ENCODE measurements at places on chromosomes 2 and 18.

DNA sequence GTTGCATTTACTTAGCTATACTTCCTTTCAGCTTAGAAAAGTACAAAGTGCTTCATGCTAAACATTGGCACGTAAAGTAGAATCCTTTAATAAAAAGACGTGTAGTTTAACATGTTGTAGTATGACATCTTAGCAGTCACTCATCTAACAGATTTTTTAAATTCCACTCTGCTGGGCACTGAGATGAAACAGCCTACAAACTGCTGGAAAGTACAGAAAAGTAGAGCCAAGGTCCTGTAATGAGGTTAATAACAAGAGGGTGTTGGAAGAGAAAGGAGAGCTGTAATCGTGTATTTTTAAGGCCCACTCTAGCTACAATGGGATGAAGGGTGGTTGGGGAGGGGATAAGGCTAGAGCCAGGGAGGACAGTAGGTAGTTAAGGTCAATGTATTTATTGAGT, 10.7 kb downstream of the CD8A start:
- DNase-seq, result no peak

DNA sequence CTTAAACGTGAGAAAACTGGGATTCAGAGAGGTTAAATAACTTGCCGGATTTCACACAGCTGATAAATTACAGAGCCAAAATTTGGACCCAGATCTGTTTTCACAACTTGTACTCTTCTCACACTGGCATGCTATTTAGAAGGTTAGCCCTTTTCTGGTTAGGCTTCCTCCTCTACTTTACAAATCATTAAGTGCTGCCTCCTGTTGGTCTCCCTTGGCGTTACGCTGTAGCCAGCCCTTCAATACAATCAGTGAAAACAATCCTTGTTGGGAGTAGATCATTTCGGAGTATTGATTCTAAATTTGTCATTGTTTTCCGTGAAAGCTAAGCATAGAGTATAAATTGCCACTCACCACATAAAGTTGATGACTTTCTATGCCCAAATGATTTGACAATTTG, 153.5 kb downstream of the ARHGAP15 start:
- DNase-seq, result peak; percentile 54

DNA sequence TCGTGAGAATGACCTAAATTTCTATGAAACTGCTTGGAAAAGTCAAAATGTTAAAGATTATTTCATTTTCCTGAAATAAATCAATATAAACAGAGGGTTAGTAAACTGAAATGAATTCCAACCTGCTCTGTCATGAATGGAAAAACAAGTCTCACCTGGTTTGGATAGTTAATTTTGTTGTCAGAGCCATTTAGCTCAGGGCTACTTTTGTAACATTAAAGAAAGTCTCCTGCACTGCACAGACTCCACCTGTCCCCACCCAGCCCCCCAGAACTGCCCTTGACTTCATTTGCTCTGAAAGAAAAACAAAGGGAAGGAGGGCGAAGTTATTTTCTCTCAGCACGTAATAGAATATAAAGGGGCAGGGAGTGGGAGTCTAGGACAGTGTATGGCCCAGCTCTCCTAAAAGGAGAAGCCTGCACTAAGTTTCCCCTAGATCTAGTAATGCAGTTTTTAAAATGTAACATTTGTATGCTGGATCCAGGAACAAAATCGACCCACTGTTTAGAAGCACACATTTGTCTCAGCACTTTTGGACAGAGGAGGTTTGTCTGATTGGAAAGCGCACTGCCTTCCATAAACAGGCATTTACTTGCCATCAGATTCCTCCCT, 54.2 kb upstream of the ACSL3 start:
- no peak for DNase-seq

DNA sequence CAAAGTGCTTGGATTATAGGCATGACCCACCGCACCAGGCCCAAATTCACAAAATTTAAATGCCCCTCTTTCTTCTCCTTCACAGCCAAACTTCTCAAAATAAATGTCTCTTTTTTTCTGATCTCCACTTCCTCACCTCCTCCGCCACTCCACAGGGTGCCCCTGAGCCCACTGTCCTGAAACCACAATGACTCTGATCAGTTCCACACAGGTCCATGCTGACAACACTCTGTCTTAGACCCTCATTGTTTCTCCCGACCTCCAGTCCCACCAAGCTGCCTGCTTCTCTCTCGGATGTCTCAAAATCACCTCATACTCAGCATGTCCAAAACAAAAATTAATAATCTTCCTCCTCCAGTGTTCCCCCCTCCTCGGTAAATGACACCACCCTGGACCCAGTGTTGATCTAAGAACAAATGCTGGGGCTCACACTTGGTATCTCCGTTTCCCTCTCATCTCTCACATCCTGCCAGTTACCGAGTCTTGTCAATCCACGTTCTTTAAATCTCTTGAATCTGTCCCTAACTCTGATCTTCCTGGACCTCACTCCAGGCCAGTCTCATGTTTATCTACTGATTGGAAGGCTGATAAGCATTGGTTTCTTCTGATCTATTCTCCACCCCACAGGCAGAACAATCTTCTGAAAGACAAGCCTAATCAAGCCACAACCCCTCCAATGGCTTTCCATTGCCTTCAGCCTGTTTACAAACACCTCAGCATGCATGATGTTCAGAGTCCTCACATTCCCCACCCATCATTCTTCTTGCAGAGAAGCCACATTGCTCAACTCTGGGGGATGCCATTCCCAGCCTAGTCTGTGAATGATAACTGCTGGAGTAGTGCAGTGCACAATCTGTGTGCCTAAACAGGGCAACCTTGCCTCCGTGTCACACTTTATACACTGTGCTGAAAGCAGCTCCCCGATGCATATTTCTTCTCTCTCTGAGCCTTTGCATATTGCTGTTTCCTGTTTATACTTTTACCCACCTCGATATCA, 12.4 kb upstream of the ANKRD44 start:
- DNase-seq, result no peak

DNA sequence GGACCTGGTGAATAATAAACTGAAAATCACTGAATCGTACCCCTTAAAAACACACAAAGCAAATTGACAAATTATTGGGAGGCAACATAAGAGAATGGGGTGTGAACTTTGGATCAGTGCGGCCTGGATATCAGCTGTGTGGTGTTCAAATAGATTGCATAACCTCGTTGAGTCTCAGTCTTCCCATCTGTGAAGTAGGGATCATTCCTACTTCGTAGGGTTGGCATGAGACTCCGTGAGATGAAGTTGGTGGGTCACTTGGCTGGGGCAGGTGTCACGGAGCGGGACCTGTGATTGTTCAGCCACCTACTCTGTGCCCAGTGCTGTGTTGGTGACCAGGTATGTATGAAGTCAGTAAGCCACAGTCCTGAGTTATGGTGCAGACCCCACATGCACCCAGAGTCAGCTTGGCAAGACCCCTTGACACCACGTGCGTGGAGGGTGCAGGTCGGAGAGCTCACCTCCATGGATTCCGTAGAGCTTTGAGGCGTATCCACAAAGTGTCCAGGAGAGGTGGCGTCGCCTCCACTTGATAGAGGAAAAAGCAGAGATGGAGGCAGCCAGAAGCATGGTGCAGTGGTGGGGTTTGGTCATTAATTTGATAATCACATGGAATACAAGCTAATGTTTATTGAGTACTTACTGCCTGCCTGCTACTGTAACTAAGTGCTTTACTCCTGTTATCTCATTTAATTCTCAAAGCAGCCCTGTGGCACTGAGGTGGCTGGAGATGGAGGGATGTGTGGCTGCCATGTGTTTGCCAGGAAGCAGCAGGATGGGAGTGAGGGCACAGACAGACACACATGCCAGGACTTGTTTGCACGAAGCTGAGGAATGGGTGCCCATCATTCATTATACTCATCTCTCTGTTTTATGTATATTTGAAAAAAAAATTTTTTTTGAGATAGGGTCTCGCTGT, 35.8 kb downstream of the HPCAL1 start:
- DNase-seq, result no peak

GRCh38 chr18:55031576-55031975, 72.3 kb upstream of the CCDC68 start:
- DNase-seq, result no peak

GRCh38 chr2:160310118-160310828, 110.2 kb upstream of the ITGB6 start:
- DNase-seq, result no peak

DNA sequence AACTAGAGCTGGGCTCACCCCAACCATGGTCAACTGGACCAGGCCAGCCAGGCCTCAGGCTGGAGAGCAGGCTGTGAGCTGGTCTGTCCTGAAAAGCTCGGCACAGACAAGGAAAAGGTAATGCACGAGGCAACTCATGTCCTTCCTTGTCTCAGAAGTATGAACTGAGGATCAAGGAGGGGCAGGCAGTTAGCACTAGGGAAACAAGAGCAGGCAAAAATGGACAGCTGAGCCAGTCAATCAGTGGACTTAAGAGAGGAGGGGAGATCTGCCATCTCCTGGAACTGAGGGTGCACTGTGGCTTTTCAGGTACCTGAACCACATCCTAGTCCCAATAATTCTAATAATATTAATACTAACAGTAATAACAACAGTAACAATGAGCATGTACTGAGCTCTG, 20.6 kb upstream of the WIPF1 start:
- no peak for DNase-seq

- DNase-seq, result no peak
These were observed 121.2 kb upstream of the SLC35G4 start for GRCh38 chr18:11488175-11488574.

DNA sequence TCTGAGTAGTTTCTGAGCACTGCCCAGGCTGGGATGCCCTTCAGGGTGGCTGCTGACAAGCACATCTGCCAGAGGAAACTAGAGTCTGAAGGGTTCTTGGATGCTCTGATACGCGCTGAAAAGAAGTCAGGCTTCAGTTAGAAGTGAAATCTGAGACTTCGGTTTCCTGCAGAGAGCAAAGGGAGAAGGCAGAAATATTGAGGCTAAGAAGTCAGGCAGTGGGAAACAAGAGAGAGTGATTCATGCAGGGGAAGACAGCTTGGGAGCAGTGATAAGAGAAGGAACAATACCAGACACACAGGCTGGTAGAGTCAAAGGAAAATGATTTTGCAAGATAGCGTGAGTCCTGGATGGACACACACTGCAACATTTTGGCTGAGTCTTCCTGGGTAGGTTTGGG, 51.0 kb upstream of the BOD1L2 start:
- no peak for DNase-seq

DNA sequence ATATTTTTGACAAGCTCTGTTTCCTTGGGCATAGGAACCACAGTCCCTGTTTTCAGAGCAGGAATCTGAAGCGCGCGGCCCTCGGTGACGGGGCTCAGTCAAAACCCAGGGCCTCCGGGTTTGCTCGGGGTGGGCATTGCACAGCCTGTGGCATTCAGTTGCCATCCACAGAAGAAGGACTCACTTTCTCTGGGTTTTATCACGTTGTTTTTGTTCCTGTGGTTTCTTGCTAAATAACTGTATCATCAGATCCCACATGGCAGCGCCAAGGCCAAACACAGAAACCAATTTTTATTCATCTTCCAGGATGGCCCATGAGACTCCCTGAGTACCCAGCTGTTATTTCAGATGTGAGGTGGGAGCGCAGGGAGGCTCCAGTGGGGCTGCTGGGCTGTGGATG, 35.6 kb downstream of the SGPP2 start:
- DNase-seq, result no peak

- DNase-seq, result no peak
These were observed 33.2 kb downstream of the ADCY3 start for GRCh38 chr2:24886691-24887304.

- no peak for DNase-seq
These were observed 450.8 kb downstream of the DLGAP1 start for GRCh38 chr18:4004183-4004829.

DNA sequence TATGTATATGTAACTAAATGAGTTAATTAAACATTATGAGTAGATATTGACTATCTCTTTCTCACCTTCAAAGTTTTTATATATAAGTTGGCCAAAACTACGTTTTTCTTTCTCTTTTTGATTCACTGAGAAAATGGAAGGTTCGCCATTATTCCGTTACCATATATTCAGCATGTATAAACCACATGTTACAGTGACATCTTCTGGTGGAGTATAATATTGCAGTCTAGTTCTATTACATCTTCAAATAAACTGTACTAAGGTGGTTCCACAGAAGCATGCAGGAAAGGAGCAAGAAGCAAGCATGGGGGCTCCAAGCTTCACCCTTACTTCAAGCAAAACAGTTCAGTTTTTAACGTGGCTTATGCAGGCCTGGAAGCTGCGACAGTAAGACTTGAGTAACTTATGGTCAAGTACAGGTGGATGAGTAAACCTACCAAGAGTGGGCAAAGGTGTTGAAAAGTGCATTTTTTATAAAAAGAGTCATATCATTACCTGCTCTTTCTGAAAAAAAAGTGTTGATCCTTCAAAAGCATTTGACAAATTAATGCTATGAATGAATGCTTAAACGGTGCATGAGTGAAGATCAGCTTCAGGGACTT, 129.8 kb upstream of the RAB6C start:
- peak; percentile 83 for DNase-seq

DNA sequence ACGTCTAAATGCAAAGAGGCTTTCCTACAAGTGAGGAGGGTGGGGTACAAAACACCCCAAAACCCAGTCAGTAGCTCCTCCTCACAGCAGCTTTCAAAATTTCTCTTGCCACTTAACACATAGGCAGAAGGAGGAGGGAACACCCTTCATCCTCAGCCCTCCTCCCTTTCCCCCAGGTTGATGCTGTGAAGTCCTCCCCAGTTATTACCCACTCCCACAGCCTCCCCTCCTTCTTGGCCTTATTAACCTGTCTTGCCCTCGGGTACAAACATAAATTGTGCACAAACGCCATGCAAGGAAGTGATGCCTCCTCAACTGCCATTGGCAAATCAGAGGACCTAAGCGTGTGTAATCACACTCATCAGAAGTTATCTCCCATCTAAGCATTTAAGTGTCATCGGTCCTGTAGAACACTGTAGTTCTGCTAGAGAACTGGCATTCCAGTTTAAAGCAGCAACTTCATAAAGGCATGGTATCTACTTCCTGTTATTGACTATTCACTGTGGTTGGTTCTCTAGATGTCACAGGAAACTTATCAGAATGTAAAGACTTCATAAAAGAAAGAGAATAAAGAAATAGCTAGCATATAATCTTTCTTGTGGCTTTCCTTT, at the start of gene DSC1:
Gene DSC1 (minus strand): TSS at position 32 of the 611 bp plus-strand sequence. CDS start 262 bp downstream, outside the sequence.
- DNase-seq, result peak; percentile 49

DNA sequence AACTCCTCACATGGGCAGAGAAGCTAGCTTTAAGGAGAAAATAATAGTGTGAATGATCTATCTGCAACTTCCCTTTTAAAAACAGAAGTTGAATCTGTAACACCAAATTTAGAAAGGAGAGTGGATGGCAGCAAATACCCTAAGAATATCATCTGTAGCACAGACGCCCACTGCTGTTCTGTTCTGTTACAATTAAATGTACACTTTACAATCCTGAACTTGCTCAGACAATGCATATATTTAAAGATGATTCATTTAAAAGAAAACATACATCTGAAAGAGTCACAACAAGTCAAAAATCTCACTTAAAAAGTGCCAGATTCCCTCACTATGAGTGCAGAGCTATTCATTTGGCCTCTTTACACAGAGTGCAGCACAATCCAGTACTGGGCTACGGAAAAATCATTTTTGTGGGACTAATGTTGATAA, 8.0 kb upstream of the SERTAD2 start:
- DNase-seq, result no peak

GRCh38 chr2:107322416-107322815, 436.4 kb upstream of the ST6GAL2 start:
- DNase-seq, result no peak
